Kidney epithelial cell (primary cell): ENCODE measurements at places on chromosomes 11 and 22.

- DNase-seq = no peak
Observed at GRCh38 chr11:107648242-107648641, 57.3 kb downstream of the ELMOD1 start.

DNA sequence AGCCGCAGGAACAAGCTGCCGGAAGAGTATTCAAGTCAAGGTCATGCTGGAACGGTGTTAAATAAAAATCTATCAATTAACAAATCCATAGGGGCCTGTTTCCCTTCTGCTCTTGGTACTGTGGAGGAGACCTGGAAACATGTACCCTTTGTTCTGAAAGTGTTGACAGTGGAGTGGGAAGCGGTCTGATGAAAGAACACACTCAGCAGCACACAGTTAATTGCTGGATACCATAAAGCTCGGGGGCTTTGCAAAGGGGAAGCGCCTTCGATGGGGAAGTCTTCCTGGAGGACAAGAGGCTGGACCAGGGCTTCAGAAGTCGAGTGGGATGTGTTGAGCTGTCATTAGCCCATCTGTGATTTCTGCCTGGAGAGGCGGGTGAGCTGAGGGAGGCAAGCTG lies 112.5 kb upstream of the CLPB start:
- no peak for DNase-seq

GRCh38 chr11:120413480-120413879 lies 77.3 kb downstream of the ARHGEF12 start:
- no peak for DNase-seq

GRCh38 chr11:101211407-101211975 lies 81.9 kb upstream of the PGR start:
- DNase-seq = no peak

DNA sequence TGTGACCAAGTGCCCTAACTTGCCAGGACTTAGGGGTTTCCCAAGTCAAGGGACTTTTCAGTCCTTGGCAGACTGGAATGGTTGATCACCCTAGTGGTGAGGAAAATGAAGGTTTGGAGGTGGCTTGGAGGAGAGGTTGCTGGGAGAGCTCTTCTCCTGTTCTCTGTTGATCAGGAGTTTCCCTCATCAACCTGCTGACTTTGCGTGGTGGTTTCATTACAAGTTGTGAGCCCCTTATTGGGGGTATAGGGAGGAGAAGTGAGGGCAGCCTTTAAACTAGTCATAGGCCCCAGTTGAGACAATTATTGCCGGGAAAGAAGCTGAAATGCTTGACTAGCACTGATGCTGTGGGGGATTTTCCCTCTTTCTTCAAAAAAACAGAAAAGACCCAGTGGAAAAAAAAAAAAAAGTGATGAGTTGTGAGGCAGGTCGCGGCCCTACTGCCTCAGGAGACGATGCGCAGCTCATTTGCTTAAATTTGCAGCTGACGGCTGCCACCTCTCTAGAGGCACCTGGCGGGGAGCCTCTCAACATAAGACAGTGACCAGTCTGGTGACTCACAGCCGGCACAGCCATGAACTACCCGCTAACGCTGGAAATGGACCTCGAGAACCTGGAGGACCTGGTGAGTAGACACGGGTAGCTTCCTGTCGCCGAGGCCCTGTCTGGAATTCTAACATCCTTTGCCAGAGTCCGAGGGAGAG lies at the start of gene CXCR5:
TSS of gene CXCR5 (plus strand) at position 525 of the 704 bp plus-strand sequence. CDS start at position 575, 50 bp downstream.
- DNase-seq = no peak
